ENCODE measurements at places on chromosomes 12 and 14. TPM values are rescaled to one million over a fixed set of nuclear protein-coding genes. Genes with fewer than 3 reads are reported as not detected.

GRCh38 chr12:21764065-21764464 lies 10.4 kb downstream of the KCNJ8 start:
- no peak for DNase-seq

Gene NRL
- 0.92 TPM for total RNA-seq

- no peak for DNase-seq
These were observed 473.6 kb downstream of the RMST start for GRCh38 chr12:97936165-97936564.

DNA sequence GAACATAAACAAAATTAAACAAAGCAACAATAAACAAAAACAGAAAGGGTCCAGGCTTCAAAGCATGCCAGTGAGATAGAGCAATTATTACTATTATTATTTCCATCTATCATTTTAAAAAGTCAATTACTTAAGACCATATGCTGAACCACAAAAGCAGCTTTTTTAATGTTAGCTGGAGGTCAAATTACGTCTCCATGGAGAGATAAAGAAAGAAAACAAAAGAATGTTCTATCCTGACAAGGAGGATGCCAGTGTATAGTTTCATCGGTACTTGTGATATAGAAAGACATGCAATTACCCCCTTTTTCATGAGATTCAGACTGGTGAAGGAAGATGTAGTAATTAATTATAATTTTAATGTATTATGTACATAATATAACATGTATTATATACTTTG lies 81.6 kb upstream of the DCN start:
- DNase-seq: no peak

Gene CACNA2D4
- 3.5 TPM for total RNA-seq

DNA sequence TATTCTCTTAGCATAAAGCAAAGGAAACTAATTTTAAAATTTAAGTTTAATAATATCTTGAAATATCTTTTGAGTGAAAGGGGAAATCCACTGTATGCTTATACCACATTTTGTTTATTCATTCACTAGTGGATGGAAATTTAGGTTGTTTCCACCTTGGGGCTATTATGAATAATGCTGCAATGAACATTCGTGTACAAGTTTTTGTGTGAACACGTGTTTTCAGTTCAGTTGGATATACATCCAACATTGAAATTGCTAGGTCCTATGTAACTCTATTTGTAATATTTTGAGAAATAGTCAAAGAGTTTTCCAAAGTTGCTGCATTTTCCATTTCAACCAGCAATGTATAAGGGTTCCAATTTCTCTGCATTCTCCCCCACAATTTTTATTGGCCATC lies 83.7 kb upstream of the ETV6 start:
- no peak for DNase-seq

DNA sequence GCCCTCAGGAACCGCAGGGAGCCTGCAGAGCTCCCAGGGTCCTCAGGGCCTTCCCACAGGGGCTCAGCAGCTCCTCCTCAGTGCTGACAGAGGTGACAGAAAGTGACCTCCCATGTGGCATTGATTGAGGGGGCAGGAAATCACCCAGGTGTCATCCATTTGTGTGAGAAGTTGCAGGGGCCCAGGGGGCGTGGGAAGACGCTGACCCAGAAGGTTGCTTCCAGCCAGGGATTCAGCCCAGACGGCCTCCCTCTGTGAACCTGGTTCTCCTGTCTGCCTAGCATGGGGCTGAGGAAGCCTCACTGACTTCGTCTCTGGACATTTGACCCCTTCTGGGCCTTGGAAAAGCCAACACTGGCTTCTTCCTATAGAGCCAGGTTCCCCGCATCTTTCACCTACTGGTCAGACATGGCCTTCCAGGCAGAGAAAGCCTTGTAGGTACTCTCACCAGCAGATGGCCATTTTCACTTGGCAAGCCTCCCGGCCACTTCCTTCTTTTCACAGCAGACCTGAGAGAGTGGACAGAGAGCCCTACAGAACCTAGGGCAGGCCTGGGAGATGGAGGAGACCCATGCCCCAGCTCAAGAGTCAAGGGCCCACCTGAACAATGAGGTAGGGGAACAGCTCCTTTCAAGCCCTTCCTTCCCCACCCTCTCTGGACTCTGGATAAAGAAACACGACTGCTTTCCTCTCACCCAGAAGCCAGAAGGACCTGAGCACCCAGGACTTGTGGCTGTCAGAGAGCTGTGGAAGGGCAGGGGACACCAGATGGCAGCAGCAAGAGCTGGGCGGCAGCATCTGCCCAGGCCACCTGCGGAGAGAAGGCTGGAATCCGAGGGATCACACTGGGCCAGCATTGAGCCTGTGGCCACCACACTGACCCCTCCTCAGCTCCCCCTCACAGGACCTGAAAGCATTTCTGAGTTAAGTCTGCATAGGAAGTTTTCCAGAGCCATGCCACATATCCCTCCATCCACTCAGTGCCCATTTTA lies 377.8 kb downstream of the DPF3 start:
- DNase-seq: peak; percentile 47

Gene ZNF605
- 0.58 TPM for total RNA-seq

GRCh38 chr14:36505181-36505815 lies 14.7 kb downstream of the NKX2-1 start:
- no peak for DNase-seq

- no peak for DNase-seq
These were observed 32.1 kb downstream of the PRMT8 start for GRCh38 chr12:3523058-3523457.

DNA sequence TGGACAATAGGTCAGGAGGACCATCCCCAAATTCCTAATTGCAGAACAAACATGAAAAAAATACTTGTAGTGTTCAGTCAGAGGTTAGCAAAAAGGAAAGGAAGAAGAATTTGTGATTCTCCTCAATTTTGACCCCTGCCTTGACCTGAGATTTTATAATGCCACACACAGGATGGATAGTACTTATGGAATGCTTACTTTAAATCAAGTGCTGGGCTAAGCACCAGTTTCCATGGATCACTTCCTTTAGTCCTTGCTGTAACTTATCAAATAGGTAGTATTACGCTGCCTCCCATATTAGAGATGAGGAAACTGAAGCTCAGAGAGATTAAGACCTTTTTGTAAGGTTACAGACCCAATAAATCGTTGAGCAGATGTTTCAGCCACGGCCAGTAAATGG lies 81.2 kb upstream of the OVCH1 start:
- DNase-seq: no peak

DNA sequence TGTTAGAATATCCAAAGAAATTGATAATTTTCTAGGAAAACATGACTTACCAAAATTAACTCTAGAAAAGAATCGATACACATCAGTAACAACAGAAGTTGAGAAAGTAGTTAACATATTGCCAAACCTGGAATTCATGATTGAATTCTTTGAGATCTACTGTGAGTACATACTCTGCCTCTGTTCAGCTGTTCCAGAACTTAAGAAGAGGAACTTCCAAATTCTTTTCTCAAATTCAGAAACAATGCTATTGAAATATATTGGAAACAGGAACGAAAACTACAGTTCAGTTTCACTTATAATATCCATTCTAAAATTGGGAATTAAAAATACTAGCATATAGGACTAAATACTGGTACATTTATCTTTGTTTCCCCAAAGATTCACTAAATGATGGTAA lies 57.9 kb downstream of the MARK3 start:
- DNase-seq: no peak

Gene MANSC4
- not detected for total RNA-seq

DNA sequence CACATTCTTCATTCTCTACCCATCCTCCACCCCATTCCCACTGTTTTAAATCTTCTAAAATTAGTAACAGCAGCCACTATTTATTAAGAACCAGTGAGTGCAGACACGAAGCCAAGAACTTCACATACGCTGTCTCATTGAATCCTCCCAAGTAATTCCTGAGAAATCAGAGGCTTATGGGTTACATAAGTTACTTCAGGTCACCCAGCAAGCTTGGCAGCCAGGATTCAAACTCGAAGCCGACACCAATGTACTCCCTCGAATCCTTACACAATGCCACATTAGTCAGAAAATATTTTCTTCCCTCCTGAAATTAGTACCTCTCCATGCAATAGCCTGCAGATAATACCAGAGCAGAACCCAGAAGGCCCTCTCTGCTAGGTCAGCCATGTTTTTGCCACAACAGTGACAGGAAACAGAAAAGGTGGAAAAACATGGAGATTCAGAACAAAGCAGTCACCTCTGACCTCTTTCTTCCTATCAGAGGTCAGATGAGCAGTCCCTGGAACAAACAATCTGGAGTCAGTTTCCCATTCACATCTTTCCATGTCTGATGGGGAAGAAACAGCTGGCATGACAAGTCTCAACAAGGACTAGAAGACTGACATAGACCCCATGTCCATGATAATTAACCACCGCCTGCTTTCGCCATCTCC lies 16.4 kb downstream of the NID2 start:
- DNase-seq: peak; percentile 71

Gene GDF3
- total RNA-seq: not detected

Gene KRT1
- 7.6 TPM for total RNA-seq

Gene MSI1
- total RNA-seq: not detected

GRCh38 chr12:96020314-96021003 lies 14.9 kb downstream of the LTA4H start:
- no peak for DNase-seq

Gene PNP
- total RNA-seq: 11.3 TPM

DNA sequence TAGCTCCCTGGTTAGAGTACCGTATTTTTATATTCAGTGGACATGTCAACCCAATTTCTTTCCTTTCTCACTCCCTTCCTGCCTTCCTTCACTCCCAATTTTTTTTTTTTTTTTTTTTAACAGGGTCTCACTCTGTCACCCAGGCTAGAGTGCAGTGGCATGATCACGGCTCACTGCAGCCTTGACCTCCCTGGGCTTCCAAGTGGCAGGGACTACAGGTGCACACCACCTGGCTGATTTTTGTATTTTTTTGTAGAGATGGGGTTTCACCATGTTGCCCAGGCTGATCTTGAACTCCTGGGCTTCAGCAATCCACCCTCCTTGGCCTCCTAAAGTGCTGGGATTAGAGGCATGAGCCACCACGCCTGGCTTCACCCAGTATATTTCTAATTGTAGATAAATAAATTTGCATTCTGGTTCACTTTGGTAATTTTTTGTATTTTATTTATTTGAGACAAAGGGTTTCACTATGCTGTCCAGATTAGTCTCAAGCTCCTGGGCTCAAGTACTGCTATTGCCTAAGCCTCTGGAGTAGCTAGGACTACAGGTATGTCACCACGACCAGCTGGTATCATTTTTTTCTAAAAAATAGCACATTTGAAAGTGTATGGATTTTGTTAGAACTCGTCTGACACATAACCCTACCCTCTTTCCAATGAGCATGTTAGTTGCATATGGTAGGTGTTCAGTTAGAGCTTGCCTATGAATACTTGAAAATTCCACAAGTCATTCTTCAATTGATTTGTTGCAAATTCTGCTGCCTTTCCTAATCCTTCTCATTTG lies 15.7 kb downstream of the SLC38A2 start:
- DNase-seq: no peak

GRCh38 chr12:31368666-31369361 lies 42.9 kb upstream of the SINHCAF start:
- DNase-seq: peak; percentile 57

Gene ALG10B
- total RNA-seq: 2.9 TPM

DNA sequence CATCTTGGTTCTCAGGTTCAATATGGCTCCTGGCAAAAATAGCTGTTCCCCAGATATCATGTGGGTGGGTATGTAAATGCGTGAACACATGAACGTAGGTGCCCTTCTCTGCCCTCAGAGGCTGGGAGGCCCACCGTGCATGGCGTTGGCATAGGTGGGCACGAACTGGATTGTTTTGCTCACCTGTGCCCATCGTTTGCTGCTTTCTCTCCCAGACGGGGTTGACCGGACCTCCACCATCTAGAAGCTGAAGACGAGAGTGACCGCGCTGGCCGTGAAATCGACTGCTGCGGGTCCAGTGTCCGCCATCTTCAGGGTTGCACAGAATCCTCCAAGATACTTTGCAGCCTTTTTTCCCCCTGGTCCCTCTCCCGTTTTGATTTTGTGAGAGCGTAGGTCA lies 113.9 kb downstream of the GCH1 start:
- no peak for DNase-seq

DNA sequence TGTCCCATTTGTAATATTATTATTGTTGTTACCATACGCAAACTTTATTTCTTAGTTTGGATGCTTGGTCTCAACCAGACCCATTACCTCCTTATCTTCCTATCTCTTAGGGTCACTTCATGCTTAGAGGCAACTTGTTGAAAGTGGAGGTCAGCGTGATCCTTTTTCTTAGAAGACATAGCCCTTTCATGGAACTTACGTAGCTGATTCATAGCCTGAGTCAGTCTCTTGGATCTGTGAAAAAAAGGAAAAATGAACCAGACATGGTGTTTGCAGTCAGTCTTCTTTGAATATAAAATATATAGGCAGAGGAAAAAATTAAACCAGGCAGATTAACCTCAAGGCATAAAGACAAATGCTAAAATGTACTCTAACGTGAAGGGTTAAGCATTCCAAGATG lies 613.7 kb downstream of the DIO2 start:
- DNase-seq: no peak

Gene ENDOU
- total RNA-seq: not detected

Data from stomach (tissue), 19 donors.